Suprapubic skin (tissue), 4 donors: ENCODE measurements at places on chromosomes 2 and 18. TPM values are rescaled to one million over a fixed set of nuclear protein-coding genes. Genes with fewer than 3 reads are reported as not detected.

DNA sequence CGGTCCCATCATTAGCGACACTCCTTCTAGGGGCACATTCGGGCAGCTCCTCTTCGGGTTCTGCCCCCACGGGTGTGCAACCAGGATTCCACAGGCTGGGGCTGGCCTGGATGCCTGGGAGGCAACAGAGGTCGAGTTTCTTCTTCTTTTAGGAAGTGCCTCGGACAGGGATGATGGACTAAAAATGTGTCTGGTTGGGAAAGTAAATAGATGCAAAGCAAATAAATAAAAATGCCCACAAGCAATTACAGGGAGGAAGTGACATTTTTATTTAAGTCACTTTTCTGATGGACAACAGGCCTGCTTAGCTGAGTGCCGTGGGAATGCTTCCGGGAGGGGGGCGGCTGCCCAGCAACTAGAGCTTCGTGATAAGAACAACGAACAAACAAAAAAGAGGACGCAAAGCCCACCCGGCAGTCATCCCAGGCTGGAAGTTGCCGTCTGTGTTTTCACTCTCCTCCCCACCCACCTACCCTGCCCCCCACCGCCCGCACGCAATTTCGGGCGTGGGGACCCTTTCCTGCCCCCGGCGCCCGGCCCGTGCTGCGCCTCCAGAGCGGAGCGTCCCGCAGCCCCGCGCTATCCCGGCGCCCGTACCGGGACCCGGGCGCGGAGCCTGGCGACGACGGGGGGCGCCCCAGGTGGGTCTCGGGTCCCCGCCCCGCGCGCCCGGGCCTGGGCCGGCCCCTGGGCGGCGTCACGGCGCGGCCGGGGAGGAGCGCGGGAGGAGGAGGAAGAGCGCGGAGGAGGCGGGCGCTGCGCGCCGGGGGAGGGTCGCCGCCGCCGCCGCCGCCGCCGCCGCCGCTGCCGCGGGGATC lies 412 bp upstream of the NCK2 start:
- peak overlapping the region; percentile 93 for H3K27ac ChIP-seq
- H3K27me3 ChIP-seq = no peaks in the 10 kb centered on the region
- H3K36me3 ChIP-seq = no peaks in the 10 kb centered on the region
- H3K4me1 ChIP-seq = peaks cover 45% of the 10 kb centered on the region
- peak overlapping the region; percentile 81 for H3K4me3 ChIP-seq

DNA sequence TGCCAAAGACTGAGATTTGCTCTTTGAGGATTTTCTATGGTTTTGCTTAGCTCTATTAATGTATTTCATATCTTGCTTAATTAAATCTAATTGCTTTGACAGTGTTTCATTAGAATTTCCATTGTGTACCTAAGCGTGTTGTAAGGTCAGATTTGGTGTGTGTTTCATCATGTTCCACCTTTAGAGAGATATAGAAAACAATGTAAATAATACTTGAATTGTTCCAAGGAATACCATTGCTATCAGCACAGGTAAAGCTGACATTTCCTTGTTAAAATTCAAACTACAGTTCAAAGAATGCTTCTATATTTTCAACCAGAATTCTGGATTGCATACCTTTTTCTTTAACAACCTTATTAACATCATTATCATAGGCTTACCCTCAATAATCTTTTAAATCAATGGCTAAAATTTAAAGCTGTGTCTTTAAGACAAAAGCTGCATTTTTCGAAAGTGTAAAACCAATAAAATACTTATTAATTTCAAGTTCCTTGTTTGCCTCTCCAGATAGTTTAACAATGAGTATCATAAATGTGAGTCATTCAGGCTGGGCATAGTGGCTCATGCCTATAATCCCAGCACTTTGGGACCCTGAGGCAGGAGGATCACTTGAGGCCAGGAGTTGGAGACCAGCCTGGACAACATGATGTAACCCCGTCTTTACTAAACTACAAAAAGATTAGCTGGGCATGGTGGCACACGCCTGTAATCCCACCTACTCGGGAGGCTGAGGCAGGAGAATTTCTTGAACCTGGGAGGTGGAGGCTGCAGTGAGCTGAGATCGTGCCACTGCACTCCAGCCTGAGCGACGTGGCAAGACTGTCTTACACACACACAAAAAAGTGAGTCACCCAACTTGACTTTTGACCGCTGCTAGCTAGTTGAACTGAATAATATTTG lies 188.0 kb upstream of the PKDCC start:
- no peak overlapping the region for H3K27ac ChIP-seq
- H3K4me3 ChIP-seq = no peak overlapping the region
- H3K4me1 ChIP-seq = no peaks in the 10 kb centered on the region
- no peaks in the 10 kb centered on the region for H3K36me3 ChIP-seq
- DNase-seq = no peak
- peaks cover 1% of the 10 kb centered on the region for H3K27me3 ChIP-seq

The CD207 gene
- 25.4 TPM for total RNA-seq

GRCh38 chr2:45849491-45850283 lies 198.2 kb downstream of the PRKCE start:
- H3K36me3 ChIP-seq = no peaks in the 10 kb centered on the region
- no peak for DNase-seq
- H3K4me3 ChIP-seq = no peak overlapping the region
- peak overlapping the region; percentile 43 for H3K27ac ChIP-seq

GRCh38 chr2:32691678-32692077 lies 63.8 kb downstream of the TTC27 start:
- no peaks in the 10 kb centered on the region for H3K27me3 ChIP-seq
- H3K36me3 ChIP-seq = peaks cover 5% of the 10 kb centered on the region
- H3K4me1 ChIP-seq = no peaks in the 10 kb centered on the region
- DNase-seq = no peak
- H3K4me3 ChIP-seq = no peak overlapping the region

- no peak for DNase-seq
- no peak overlapping the region for H3K4me3 ChIP-seq
- H3K4me1 ChIP-seq = peaks cover 14% of the 10 kb centered on the region
- H3K27me3 ChIP-seq = no peaks in the 10 kb centered on the region
- no peak overlapping the region for H3K27ac ChIP-seq
These were observed 225.3 kb upstream of the HDAC4 start for GRCh38 chr2:239625971-239626734.

DNA sequence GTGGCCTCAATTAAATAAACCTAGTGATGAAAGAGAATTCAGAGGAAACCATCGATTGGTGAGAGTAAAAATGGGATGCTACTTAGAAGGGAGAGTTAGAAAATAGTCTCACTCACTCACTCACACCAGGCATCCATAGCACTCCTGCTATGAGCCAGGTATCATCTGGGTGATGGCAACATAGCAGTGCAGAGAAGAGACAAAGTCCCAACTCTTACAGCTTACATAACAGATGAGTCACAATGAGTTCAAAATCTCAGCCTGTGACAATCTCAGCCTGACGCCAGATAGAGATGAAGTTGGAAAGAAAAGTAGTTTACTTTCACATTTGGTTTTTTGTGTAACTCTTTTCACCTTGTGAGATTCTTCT lies 55.4 kb upstream of the THOC1 start:
- H3K4me3 ChIP-seq = no peak overlapping the region
- no peak overlapping the region for H3K27ac ChIP-seq
- no peak for DNase-seq
- H3K27me3 ChIP-seq = no peaks in the 10 kb centered on the region
- H3K36me3 ChIP-seq = no peaks in the 10 kb centered on the region
- peaks cover 6% of the 10 kb centered on the region for H3K4me1 ChIP-seq

GRCh38 chr18:67778016-67778415 lies 261.5 kb upstream of the DSEL start:
- no peaks in the 10 kb centered on the region for H3K27me3 ChIP-seq
- H3K4me3 ChIP-seq = no peak overlapping the region
- H3K27ac ChIP-seq = no peak overlapping the region
- H3K4me1 ChIP-seq = no peaks in the 10 kb centered on the region
- no peak for DNase-seq

GRCh38 chr18:75023473-75023872 lies 185.5 kb downstream of the PTGR3 start:
- DNase-seq = no peak
- H3K27ac ChIP-seq = no peak overlapping the region
- H3K4me3 ChIP-seq = no peak overlapping the region
- no peaks in the 10 kb centered on the region for H3K36me3 ChIP-seq
- no peaks in the 10 kb centered on the region for H3K27me3 ChIP-seq
- H3K4me1 ChIP-seq = no peaks in the 10 kb centered on the region

The SCN1A gene
- not detected for total RNA-seq

DNA sequence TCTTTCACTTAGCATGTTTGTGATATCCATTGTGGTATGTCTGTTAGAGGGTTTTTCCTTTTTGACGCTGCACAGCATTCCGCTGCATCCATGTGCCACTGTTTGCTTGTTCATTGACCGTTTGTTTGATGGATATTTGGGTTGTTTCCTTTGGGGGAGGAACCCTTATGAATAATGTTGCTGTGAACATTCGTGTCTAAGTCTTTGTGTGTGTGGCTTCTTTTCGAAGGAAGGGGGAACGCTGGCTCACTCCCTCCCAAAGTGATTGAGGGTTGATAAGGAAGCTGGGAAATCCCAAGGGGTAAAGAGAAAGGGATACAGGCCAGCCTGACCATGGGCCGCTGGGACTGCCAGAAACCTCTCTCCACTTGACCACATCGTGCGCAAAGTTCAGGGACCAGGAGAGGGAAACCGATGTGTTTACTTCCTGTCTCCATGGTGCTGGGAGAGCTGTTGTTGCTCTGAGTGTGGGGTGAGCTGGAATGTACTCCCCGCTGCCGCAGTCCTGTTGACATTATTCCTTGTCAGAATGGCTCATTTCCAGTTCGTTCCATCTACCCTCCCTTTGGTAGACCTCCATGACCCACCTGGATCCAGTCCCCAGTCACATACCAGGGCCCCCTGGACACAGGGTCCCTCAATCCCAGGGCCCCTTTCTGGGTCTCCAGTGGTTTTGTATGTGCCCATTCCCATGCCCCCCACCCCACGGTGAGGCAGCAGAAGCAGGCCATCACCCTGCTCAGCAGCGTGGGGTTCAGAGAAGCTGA lies 39.6 kb downstream of the HS1BP3 start:
- DNase-seq = peak; percentile 82
- peak overlapping the region; percentile 55 for H3K27ac ChIP-seq
- H3K4me3 ChIP-seq = no peak overlapping the region
- peaks cover 51% of the 10 kb centered on the region for H3K4me1 ChIP-seq
- no peaks in the 10 kb centered on the region for H3K36me3 ChIP-seq

The HOXD11 gene
- not detected for total RNA-seq

The DSG4 gene
- 1.8 TPM for total RNA-seq

- peaks cover 33% of the 10 kb centered on the region for H3K4me1 ChIP-seq
- no peaks in the 10 kb centered on the region for H3K36me3 ChIP-seq
- H3K4me3 ChIP-seq = no peak overlapping the region
- H3K27ac ChIP-seq = peak overlapping the region; percentile 67
These were observed 195.0 kb downstream of the CYP26B1 start for GRCh38 chr2:71952572-71953188.

The SLC9A2 gene
- total RNA-seq = 3.9 TPM

The NXPH2 gene
- not detected for total RNA-seq

The ERICH2 gene
- not detected for total RNA-seq

GRCh38 chr2:112684415-112684775 lies 36.4 kb upstream of the NT5DC4 start:
- no peaks in the 10 kb centered on the region for H3K27me3 ChIP-seq
- peaks cover 23% of the 10 kb centered on the region for H3K4me1 ChIP-seq
- no peak overlapping the region for H3K27ac ChIP-seq
- no peak for DNase-seq
- no peak overlapping the region for H3K4me3 ChIP-seq

GRCh38 chr2:112947374-112947773 lies 30.4 kb upstream of the IL36G start:
- no peaks in the 10 kb centered on the region for H3K4me1 ChIP-seq
- no peak overlapping the region for H3K4me3 ChIP-seq
- H3K27ac ChIP-seq = no peak overlapping the region
- no peaks in the 10 kb centered on the region for H3K36me3 ChIP-seq

GRCh38 chr2:8094526-8094925 lies 587.3 kb upstream of the ID2 start:
- H3K27ac ChIP-seq = no peak overlapping the region
- no peaks in the 10 kb centered on the region for H3K4me1 ChIP-seq
- no peaks in the 10 kb centered on the region for H3K27me3 ChIP-seq
- H3K4me3 ChIP-seq = no peak overlapping the region
- no peaks in the 10 kb centered on the region for H3K36me3 ChIP-seq
- DNase-seq = no peak

DNA sequence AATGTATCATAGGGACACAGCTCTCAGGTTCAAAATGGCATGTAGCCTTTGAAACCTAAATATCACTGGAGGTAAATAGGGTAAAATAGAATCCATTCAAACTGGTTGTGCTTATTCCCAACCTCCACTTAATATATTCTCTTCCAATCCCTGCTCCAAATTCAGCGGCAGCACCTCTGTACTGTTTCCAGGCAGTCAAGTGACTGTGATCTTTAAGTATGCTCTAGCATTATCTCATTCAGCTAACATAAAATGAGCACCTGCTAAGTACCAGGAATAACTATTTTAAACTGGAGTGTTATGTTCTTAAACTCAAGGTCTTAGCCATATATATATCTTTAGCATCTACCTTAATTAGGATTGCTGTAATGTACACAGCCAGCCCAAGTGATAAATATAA lies 269.2 kb upstream of the SESTD1 start:
- H3K27me3 ChIP-seq = no peaks in the 10 kb centered on the region
- H3K27ac ChIP-seq = no peak overlapping the region
- DNase-seq = no peak
- no peak overlapping the region for H3K4me3 ChIP-seq
- no peaks in the 10 kb centered on the region for H3K4me1 ChIP-seq

The CHRNA1 gene
- total RNA-seq = not detected

DNA sequence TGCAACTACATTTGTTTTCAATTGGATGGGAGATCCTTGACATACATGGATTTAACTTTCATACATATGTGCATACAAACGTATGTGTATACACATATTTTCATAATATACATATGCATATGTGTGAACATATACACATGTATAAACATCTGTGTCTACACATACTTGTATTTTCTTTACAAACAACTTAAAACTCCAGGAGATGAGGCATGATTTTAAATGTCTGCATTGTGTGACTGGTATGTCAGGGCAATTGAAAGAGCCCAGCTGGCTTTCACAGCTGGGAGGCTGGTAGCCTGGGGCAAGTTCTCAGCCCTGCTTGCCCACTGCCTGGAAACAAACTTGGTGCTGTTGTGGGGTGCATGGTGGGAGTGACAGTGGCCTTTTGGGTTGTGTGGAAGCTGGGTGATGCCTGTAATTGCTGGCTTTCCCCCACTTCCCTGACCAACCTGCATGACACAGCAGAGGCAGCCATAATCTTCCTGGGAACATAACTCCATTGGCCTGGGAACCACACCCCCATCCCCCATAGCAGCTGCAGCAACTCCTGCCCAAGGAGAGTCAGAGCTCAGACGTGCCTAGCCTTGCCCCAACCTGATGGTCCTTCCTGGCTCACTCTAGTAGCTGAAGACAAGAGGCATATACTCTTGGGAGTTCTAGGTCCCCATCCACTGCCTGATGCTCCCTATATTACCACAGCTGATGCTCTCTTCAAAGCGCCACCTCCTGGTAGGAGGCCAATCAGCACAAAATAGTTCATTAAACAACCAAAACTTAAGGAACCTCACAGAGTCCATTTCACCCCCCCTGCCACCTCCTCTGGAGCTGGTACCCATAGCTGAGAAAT lies 158.3 kb downstream of the CERS6 start:
- no peaks in the 10 kb centered on the region for H3K4me1 ChIP-seq
- H3K4me3 ChIP-seq = no peak overlapping the region
- H3K27ac ChIP-seq = no peak overlapping the region
- no peaks in the 10 kb centered on the region for H3K27me3 ChIP-seq

The ARHGEF4 gene
- total RNA-seq = 128 TPM
